Head of caudate nucleus (tissue), 42 donors: ENCODE measurements at places on chromosomes 6 and 20.
A peak's percentile ranks its signal among the peaks of the same experiment; 100 is the strongest.

- DNase-seq: no peak
These were observed 467.2 kb upstream of the CHD6 start for GRCh38 chr20:42085366-42085765.

DNA sequence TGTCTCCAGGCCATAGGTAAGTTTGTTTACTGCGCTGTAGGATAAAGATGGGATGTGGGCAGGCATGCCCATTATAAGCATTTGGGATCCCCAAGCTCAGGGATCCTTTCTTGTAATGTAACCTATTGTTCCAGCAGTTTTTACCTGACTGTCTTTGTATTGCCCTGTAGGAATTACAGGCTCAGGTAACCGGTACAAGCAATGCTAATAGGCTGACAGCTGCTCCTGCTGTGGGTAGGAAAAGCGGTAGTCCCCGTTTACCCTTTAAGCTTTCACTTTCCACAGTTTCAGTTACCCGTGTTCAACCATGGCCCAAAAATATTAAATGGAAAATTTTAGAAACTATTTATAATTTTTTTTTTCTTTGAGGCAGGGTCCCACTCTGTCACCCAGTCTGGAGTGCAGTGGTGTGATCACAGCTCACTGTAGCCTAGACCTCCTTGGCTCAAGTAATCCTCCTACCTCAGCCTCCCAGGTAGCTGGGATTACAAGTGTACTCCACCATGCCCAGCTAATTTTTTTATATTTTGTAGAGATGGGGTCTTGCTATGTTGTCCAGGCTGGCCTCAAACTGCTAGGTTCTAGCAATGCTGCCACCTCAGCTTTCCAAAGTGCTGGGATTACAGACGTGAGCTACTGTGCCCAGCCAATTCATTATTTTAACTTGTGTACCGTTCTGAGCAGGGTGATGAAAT, 108.6 kb downstream of the CDYL start:
- no peak for DNase-seq

- DNase-seq: no peak
These were observed 31.8 kb downstream of the PXDC1 start for GRCh38 chr6:3719462-3720308.

GRCh38 chr20:7744411-7744810, 195.8 kb downstream of the HAO1 start:
- DNase-seq: no peak

DNA sequence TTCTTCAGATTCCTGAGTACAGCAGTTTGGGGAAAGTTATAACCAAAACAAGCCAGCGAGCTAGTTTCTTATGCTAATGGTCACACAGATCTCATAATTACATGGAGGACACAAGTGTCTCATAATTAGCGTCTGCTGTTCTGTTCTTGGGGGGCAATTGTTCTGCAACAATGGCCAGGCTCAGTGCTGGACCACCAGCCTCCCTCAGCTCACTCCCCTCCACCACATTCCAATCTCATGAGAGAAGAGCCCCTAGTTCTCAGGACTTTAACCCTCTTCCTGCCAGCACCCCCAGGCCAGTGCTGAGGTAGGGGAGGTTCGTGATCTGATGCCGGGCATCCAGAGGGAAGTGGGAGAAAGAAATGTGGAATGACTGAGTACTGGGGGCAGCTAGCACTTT, 20.2 kb upstream of the TOX2 start:
- no peak for DNase-seq

DNA sequence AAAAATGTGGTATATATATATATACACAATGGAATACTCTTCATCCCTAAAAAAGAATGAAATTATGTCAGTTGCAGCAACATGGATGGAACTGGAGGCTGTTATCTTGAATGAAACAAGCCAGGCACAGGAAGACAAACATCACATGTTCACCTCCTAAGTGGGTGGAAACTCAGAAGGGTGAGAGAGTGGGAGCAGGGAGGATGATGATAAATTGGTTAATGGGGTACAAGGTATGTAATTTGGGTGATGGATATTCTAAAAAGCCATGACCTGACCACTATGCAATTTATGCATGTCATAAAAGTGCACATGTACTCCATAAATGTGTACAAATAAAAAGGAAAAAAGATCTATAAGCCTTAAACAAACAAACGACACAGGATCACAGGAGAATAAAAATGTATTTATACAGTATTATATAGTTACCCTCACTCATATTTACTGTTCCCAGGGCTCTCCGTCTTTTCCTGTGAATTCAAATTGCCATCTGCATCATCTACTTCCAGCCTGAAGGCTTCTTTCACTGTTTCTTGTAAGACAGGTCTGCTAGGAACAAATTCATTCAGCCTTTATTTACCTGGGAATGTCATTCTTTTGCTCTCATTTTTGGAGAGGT, 89.8 kb downstream of the SYNDIG1 start:
- DNase-seq: no peak

- DNase-seq: no peak
These were observed 17.8 kb upstream of the FNDC1 start for GRCh38 chr6:159151266-159151855.

GRCh38 chr6:42367353-42368011, 84.2 kb downstream of the TRERF1 start:
- no peak for DNase-seq

- peak; percentile 94 for DNase-seq
These were observed 74.4 kb upstream of the CHD6 start for GRCh38 chr20:41692479-41693135.

GRCh38 chr6:39339868-39340550, 17.5 kb upstream of the KCNK16 start:
- no peak for DNase-seq

- no peak for DNase-seq
These were observed 223.3 kb downstream of the UNC5CL start for GRCh38 chr6:40815731-40816130.

GRCh38 chr6:1635305-1636010, 25.7 kb downstream of the FOXC1 start:
- DNase-seq: no peak

DNA sequence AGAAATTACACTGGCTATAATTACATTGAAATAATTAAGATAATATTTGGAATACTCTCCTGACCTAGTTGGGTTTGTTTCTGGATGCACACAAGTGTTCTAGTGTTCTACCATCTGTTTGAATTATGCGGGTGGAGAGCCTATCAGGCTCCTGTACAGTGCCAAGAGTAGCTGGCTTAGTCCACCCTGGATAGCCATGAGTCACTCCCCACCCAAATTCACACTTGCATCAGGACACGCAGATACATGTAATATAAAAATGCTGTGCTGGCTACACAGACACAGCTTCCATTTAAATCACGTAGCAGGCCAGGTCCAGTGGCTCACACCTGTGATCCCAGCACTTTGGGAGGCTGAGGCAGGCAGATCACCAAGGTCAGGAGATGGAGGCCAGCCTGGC, 686.2 kb upstream of the SLC35B3 start:
- no peak for DNase-seq
